T-helper 22 cell (primary cell): ENCODE measurements at places on chromosomes 2 and 18.

GRCh38 chr2:71951718-71952404, 195.8 kb downstream of the CYP26B1 start:
- DNase-seq, result no peak

DNA sequence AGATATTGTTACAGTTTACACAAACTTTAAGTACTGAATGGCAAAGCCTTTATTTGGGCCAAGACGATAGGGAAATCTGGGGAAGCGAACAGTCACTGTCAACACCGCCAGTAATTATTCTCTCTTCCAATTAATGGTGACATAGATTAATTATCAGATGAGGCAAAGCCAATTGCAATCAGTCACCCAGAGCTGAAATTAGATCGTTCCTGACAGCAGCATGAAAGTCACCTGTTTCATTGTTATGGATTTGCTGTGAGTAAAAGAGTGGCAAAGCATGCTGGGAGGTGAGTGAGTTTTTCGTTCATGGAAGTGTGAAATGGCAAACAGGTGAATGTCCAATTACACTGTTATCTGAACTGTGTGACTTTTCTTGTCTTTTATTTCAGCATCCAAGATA, 164.8 kb upstream of the KLHL14 start:
- no peak for DNase-seq

GRCh38 chr2:109562421-109562820, 51.3 kb downstream of the SEPTIN10 start:
- no peak for DNase-seq

DNA sequence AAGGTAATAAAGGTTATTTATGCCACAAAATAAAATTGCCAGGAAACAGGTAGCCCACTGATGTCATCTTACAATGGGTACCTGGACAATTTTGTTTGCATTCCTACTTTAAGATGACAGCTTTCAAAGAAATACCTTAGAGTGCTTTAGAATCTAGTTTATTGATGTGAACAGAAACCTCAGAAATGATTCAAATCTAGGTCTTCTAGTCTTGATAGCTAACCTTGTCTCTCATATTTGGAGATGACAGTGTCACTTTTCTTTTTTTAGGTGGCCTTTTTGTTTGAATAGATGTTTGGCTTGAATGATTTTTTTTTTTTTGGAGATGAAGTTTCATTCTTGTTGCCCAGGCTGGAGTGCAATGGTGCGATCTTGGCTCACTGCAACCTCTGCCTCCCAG, 69.1 kb downstream of the PIK3C3 start:
- DNase-seq, result no peak

GRCh38 chr18:48796491-48797205, 154.1 kb downstream of the SMAD7 start:
- no peak for DNase-seq

- no peak for DNase-seq
Measured at GRCh38 chr2:72134997-72135800, 12.5 kb downstream of the CYP26B1 start.

DNA sequence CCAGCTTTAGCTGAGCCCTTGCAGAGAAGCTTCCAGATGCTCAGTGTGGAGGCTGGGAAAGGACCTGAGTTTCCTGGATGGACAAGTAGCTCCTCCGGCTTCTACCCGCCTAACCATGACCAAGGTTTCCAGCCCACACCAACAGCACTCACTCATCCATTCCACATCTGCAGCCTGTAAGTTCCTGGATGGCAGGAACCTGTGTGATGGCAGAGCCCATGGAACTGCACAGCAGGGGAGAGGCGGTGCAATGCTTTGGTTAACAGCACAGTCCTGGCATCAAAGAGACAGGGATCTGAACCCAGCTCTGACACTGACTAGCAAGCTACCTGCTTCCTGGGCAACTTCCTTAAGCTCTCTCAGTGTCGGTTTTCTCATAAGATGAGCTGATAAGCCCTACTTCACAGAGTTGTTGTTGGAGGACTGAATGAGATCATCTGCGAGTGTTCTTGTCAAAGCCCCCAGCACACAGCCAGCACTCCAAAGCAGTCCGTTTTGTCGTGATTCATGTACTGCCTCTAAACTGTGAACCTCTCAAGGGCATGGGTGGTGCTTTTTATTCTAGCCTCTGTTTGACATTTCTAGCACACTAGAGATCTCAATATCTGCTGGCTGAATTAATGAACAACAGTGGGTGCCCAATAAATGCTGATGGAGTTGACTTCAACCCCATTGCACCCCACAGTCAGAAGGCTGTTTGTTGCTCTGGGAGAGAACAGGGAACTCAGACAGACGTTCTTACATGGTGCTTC, 41.6 kb upstream of the OTOF start:
- DNase-seq, result no peak

DNA sequence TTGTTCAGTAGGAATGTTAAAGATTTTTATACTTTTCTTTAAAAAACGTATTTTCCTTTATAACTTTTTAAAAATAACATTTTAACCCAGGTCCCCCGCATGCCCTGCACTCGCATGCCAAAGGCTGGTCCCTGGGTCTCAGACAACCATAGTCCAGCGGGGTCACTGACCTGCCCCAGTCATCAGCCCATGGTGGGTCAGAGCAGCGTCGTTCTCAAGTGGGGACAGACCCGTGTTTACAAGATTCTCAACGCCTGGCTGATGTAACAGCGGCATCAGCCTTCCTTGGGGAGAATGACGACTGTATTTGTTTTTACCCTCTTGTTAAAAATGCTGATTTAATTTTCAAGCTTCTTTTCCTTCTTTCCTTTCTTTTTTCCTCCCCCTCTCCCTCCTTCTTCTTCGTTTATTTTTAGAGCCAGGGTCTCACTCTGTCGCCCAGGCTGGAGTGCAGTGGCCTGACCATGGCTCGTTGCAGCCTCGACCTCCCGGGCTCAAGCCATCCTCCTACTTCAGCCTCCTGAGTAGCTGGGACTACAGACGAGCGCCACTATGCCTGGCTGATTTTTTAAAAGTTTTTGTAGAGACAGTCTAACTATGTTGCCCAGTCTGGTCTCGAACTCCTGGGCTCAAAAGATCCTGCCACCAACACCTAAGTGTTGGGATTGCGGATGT, 1.0 kb upstream of the EFHD1 start:
- DNase-seq, result no peak

GRCh38 chr18:26438980-26439379, 109.4 kb downstream of the KCTD1 start:
- no peak for DNase-seq

GRCh38 chr2:175575346-175576258, 394.1 kb upstream of the ATP5MC3 start:
- DNase-seq, result no peak

GRCh38 chr2:239696559-239697207, 295.9 kb upstream of the HDAC4 start:
- DNase-seq, result no peak

DNA sequence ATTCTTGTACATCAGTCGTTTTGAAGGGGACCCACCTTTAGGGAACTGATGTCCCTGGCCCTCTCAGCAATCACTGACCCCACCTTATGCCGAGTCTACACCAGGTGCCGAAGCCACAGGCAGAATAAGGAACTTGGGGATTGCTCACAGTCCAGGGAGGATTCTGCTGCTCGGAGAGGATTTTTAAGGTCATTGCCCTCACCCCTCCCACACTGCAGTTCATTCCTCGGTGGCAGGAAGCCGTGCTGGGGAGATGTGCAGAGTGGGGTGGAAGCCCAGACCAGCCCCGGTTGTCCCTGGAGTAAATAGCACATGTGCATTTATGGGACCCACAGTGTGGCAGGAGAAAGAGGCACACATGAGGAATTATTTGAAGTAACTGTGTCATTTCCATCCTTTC, 50.4 kb downstream of the PLB1 start:
- DNase-seq, result no peak

GRCh38 chr2:28539118-28539541, 43.3 kb downstream of the PLB1 start:
- no peak for DNase-seq

DNA sequence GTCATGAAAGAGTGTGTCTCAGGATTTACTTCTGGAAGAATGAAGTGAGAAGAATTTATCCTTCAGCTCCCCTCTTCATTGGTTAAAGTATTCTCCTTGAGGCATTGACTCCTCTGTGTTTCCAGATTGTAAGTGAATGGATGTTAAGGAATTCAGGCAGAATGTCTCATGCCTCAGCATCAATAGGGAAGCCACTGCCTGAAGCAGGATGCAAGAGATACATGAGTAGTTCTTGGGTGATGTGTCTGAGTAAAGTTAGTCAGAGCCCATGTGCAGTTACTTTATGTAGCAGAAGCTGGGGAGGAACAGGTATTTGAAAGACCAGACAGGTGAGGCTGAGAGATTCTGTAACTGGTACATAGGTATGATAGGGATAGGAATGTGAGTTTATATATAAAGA, 34.0 kb upstream of the TMEFF2 start:
- no peak for DNase-seq

- DNase-seq, result no peak
Measured at GRCh38 chr18:62838475-62839098, 123.2 kb downstream of the PHLPP1 start.

GRCh38 chr2:204415406-204416181, 129.7 kb upstream of the PARD3B start:
- DNase-seq, result no peak

- DNase-seq, result no peak
Measured at GRCh38 chr2:98334439-98335078, 11.7 kb upstream of the CNGA3 start.

DNA sequence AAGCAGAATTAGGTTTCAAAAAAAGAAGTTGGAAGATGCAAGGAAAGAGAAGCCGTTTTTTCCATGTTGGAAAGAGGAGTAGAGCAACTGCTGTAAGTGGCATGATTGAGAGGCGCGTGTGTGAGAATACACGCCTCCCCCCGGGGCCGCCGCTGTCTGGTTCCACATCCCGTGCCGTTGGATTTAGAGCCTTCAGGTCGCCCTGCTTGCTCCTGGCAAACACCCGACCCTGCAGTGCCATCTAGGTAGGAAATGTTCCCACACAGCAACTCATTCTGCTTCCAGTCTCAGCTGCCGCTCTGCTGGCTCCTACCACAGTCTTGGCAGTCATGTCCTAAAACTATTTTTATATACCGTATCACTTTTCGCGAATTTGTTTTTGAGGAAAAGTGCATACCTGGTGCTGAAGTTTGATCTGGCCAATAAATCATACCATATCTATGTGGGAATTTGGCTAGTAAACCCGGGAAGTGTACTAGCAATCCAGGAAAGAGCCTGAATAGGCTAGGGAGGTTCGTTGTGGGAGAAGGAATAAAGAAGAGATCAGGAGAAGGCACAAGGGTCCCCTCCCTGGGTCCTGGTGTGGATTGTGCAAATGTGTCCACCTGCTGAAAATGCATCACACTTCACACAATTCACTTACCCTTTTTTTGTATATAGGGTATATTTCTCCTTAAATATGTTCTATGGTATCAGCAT, 372.7 kb downstream of the FBXO15 start:
- no peak for DNase-seq

DNA sequence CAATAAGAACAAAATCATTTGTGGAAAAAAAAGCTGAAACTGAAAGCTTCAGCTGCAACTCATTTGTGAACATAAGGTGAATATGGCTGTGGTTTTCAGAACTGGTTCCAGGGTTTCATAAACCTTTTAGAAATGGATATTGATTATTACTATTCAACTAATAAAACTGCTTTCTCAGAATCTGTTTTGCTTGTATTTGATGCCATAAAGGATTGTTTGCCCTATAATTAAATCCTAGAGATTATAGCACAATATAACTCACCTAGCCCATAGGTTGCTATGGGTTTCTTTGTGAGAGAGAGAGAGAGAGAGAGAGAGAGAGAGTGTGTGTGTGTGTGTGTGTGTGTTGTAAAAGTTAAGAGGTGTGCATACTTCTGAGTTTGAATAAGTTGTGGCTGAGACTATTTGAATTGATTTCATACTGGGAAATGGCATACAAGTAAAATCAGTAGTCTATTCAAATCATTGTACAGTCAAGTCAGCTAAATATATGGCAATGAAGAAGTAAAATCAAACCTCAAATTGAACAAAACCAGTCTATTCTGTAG, 339.2 kb downstream of the ARHGAP15 start:
- DNase-seq, result no peak

DNA sequence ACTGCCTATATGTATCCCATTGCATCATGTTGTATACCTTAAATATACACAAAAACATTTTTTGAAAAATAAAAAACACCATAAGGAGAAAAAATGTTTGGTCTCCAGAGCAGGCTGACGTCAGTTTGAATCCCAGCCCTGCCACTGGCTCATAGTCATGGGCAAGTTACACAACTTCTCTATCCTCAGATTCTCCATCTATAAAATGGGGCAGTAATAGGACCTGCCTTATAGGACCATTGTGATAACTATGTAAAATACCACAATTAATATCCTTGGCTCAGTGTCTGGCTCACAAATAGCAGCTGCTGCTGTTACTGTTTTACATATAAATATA, 135.6 kb downstream of the SMAD7 start:
- no peak for DNase-seq

DNA sequence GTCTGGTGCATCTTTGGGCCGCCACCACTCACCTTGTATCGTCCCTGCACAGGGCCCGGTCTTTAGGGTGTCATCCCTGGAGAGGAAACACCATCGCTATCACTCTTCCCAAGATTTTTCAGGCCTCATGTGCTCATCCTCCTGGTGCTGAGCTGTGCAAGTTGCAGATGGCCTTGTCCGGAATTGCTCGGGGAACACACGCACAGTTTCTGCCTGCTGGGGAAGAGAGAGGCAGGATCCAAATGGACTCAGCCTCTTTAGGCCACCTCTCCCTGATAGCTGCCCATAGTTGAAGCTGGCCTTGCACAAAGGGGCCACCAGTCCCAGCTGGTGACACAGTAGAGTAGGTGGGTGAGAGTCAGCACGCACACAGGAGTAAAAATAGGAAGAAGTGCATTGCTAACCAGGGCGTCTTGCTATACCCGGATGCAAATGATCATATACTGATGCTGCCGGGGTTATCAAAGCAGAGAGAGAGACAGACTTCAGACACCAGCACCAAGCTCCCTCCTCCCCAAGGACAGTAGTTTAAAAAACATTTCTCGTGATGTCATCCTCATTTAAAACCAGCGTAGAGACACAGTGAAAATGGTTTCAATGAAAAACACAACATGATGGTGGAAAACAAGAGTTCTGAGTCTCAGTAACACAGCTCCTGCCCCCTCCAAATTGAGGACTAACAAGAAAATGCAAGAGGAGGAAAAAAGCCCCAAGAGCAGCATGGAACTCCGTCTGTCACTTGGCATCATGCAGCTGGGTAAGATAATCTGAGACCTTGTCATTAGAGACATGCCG, 147.5 kb upstream of the NCK2 start:
- DNase-seq, result no peak
